ENCODE measurements at places on chromosomes 4 and X.

- no peak for DNase-seq
These were observed 86.9 kb upstream of the NWD2 start for GRCh38 chr4:37157476-37158167.

DNA sequence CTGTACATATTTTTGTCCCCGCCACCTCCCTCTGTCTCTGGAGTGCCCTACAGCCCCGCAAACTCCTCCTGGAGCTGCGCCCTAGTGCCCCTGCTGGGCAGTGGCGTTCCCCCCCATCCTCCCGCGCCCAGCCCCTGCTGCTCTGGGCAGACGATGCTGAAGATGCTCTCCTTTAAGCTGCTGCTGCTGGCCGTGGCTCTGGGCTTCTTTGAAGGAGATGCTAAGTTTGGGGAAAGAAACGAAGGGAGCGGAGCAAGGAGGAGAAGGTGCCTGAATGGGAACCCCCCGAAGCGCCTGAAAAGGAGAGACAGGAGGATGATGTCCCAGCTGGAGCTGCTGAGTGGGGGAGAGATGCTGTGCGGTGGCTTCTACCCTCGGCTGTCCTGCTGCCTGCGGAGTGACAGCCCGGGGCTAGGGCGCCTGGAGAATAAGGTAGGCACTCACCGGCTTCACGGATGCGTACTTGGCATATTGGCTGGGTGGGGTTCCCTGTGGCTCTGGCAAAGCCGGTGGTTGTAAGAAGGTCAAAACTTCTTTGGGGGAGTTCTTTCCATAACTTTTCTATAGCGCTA, 653 bp downstream of the HHIP start:
- no peak for DNase-seq

DNA sequence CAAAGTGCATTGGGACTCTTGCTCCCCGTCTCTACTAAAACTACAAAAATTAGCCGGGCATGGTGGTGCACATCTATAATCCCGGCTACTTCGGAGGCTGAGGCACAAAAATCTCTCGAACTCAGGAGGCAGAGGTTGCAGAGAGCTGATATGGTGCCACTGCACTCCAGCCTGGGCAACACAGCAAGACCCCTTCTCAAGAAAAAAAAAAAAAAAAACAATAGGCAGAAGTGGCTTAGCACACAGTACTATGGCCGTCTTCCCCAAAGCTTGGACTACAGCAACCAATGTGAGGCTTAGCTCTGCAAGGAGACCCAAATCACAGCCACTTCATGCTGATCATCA, 162.8 kb upstream of the PRDX4 start:
- DNase-seq, result no peak

GRCh38 chr4:139028191-139028661, 12.6 kb downstream of the NOCT start:
- DNase-seq, result no peak

GRCh38 chrX:133550665-133551485, 135.6 kb upstream of the GPC4 start:
- no peak for DNase-seq

GRCh38 chrX:68723491-68724155, 76.2 kb downstream of the STARD8 start:
- no peak for DNase-seq

DNA sequence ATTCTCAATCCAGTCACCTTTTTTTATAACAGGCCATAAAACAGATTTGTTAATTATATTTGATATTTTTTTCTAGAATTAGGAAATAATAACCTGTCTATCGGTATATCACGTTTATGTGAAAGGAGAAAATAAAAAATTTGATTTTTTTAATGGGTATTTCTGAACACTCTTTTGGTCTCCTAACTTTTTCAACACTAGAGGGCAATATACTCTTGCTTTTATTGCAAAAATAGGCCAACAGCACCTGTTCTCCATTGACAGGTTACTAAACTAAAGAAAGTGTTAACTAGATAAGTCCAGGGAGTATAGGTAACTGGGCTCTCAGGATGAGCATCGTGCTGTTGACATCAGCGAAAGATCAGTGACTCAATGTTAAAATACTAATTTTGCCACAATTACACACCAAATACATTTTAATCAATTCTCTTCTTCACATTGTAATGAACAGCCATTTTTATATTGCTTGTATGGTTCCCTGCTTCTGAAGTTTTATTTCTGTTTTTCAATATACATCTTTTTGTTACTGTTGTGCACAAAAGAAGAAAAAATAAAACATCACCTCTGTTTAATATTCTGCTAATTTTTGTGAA, 22.8 kb downstream of the NDST4 start:
- DNase-seq, result no peak

DNA sequence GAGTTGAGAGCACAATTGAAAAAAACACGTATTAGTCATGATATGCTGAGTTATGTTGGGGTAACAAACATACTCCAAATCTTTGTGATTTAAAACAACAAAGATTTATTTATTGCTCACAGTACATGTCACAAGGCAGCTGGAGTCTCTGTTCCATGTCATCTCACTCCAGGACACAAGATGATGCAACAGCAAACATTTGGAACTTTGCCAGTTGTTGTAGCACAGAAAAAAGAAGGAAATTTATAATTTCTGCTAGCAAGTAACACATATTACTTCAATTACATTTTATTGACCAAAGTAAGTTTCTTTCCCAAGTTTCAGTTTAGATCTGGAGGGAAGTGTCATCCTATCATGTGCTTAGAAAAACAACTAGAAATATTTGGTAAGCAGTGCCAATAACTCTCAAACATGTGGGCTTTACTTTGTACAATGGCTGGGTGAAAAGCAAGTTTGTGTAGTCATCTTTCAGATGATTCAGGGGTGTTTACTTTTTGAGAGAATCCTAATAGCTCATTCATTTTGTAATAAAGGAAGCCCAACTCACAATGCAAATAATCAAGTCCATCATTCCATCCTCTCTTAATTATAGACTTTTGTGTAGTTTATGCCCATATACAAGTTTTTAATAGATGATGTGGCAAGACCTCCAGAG, 452.3 kb downstream of the ZIC3 start:
- no peak for DNase-seq

DNA sequence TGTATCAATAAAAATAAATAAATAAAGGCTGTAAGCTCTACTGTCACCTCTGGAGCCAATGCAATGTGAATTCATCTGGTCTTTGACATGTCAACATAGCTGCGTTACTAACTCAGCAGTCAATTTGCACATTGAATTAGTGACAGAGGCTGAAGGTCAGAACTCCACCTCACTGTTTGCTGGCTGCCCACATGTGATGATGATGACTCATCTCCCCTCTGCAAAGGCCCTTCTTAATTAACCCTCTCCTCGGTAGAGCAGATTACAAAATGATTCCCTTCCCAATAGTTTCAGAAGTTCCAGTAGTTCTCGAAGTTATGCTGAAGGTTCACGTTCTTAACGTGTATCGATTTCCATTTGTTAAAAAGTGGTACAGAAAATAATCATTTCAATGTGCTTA, 1626.0 kb upstream of the TENM3 start:
- DNase-seq, result no peak

DNA sequence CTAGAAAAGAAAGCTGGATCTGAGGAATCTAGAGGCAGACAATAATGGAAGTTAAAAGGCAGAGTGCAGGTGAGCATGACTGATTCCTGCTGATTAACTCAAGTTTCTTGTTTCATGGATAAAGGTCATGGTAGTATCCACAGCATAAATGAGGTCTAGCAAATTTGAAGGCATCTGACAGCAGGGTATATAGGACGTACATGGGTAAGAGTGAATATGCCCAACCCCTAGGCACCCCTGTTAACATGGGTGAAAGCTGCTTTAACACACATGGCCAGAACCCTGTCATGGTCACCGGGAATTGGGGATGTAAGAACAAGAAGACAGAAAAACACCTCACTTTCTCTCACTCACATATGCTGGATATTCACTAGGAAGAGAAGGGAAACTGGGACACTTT, 25.0 kb downstream of the NLRP2B start:
- DNase-seq, result no peak

DNA sequence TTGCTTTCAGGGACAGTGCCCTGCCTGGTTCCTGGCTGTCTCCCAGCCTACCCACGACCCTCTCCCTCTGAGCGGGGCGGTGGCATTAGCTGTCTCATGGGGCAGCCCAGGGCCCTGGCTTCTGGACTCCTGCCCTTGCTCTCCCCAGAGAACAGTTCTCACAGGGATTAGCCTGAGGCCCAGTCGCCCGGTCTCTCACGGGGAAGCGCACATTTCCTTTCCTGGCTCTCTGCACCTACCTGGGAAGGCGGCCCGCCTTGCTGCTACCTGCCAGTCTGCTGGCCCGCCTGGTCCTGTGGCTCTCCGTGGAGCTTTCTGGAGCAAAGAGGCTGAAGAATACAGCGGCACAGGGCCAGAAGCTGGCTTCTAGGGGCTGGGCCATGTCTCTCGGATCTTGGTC, 128.4 kb downstream of the FHDC1 start:
- DNase-seq, result peak; percentile 41

DNA sequence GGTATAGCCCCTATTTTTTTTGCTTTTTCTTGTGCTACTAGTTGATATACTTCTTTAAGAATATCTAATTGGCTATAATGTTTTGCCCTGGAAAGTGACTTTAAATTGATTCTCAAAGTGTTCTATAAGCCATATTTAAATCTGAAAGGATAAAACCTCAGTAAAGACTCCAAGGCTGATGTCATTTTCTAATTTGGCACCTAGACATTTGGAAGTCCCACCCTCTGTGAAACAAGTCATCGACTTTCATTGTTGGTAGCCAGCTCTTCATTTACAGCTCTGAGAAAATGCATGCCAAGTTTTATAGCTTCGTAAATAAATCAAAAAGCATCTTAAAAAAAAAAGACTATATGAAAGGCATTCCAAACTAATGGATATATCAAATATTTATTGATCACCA, 18.0 kb upstream of the STAG2 start:
- DNase-seq, result no peak

- DNase-seq, result no peak
These were observed 133.8 kb downstream of the SPRY1 start for GRCh38 chr4:123530357-123530756.

DNA sequence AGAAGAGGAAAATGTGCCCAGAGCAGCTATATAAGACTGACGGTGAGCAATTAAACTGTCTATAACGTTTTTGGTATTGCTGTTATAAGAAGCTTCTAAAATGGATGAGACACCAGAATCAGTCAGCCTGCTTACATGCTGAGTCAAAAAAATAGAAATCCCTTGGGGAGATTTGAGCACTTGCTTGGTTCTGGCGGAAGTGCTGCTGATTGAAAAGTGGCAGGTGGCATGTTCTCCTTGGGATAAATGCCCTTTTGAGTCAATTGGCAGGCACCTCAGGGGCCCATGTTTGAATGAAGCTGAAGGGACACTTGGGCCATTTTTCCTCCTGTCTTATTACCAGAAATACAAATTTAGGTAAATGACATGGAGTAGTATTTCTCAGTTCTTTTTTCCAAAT, 148.7 kb downstream of the PTCHD1 start:
- no peak for DNase-seq

GRCh38 chr4:7197910-7198309, 5.6 kb downstream of the SORCS2 start:
- no peak for DNase-seq

- DNase-seq, result peak; percentile 76
These were observed 222.4 kb downstream of the CRLF2 start for GRCh38 chrX:989959-990510.

DNA sequence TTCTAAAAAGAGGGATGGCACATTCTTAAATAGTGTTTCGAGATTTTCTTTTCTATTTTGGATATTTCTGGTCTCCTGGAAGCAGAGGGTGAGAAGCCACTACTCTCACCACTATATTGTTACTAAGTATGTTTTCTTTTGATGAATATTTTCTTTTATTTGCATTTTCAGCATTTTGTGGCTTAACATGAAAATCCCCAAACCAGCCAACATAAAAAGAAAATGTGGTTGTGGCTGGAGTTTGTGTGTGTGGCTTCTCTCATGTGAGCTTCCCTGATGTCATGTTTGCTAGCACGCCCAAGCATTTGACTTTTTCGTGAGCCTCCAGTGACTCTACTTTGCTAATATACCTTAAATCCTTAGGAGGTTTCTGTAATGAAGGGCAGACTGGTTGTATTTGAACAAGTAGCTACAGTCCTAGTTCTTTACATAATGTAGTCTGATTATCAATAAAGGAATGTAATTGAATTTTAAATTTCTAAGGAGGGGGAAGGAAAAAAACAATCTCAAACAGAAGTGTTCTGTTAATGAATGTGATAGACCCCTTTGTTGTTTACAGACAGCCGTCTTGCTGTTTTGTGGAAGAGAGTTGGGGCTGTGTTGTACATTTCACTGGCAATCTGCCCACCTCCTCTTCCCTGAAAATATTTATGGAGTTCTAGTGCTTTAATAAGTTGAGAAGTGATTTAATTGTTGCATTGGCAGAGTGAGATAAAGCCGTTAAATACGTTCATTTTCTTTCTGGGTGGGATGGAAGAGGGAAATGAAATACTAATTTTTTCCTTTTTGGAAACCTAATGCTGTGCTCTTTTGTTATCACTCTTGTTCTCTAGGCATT, 114.6 kb downstream of the ARHGAP10 start:
- no peak for DNase-seq

GRCh38 chrX:17021851-17022604, 75.6 kb downstream of the REPS2 start:
- DNase-seq, result no peak

DNA sequence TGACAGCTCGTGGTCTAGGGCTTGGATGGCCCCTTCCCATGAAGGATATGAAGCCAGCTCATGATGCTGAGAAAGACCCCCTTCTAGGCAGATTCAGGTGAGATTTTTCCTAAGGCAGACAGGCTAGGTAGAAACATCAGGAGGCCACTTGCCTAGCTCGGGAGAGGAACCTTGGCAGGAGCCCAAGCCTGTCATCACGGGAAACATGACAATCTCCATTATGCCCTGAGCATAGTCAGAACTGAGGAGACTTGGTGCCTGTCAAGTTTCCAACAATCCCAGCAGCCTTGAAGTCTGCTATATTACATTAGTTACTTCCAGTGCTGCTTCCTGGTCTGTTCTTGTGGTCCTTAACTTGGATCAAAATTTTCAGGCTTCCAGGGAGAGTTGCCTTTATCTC, 18.7 kb upstream of the WDR1 start:
- no peak for DNase-seq

- no peak for DNase-seq
These were observed 54.5 kb downstream of the TRIM2 start for GRCh38 chr4:153258750-153259149.

DNA sequence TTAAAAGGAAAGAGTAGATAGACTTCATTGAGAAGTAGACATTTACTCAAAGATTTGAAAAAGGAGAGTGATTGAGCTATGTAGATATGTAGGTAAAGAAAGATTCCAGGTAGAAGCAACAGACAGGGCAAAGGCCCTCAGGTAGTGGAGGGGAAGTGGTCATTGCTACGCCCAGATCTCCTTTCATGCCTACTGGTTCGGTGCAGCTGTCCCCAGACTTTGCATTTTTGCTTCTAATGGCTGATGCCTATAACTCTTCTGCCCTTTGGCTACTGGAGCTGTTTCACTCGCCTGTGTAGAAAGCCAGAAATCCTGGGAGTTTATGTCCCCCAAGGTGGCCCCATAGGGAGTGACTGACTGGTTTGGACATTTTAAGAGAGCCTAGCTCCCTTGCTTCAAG, 16.9 kb upstream of the ARMCX2 start:
- no peak for DNase-seq

- no peak for DNase-seq
These were observed 7.8 kb downstream of the FBXW7 start for GRCh38 chr4:152528060-152528459.

GRCh38 chr4:20592663-20593062, 107.6 kb upstream of the PACRGL start:
- no peak for DNase-seq

Data from colonic mucosa (tissue), 4 donors.